Activated CD4-positive, alpha-beta memory T cell treated with anti-CD3 and anti-CD28 coated beads for 36 hours (primary cell): ENCODE measurements at places on chromosomes 2 and 18.

- no peak for DNase-seq
Observed at GRCh38 chr2:91974401-91975129, 2896.7 kb upstream of the TEKT4 start.

DNA sequence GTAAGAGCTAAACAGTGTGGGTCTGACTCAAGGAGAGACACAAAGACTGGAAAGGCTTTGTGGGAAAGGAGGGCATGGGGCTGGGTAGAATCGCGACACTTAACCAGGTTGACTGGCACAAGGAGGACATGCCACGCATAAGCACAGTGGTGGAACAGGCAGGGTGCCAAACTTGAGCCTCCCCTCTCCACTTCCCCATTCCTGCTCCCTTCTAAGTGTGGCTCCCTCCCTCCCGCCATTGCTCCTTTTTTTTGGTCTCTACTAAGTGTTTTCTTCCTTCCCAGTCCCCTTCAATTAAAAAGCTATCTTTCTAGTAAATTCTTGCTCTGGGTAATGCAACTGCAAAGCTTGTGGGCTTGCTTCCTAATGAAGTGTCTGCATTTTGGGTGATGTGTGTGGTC is 40.3 kb upstream of the ZFP36L2 start:
- DNase-seq: no peak

- no peak for DNase-seq
Observed at GRCh38 chr2:30631051-30631671, 176.1 kb downstream of the CAPN13 start.

GRCh38 chr2:102310964-102311640 is at the start of gene IL1RL1:
Gene IL1RL1 (plus strand): TSS chr2:102311563. CDS start chr2:102338265, 26,702 bp downstream.
- DNase-seq: no peak

DNA sequence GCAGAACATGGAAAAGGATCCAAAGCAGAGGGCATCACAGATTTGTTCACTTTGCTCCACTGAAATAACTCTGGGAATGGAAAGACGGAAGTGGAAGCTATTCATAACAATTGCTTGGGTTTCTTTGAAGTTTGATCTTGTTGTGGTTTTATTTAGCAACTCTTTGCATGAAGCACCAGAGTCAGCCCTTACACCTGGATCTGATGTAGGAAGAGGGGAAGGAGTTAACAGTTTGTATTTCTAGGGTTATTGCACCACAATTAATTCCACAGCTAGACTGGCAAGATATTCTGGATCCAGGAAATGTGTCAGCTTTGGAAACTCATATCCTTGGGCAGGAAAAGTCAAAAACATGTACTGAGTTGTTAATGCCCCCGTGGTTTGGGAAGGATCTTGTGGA is 1143.4 kb downstream of the CNTNAP5 start:
- no peak for DNase-seq

DNA sequence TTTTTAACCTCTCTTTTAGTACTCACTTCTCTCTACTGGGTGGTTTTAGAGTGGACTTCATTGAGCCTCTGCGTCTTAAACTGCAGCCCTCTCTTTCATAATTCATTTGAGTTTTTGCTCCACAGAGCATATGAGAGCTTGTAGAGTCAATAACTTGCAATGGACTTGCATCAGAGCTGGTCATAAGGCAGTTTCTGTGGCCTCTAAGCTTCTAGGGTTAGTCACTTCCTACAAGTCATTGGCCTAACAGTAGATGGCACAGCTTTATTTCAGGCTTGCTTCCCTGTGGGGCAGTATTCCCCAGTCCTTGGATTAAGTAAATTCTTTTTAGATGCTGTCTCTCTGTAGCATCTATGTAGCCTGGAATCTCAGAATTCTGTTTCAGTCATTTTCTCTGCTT is 1435.7 kb downstream of the LRP1B start:
- DNase-seq: no peak

- DNase-seq: no peak
Observed at GRCh38 chr18:79796016-79796415, 1.7 kb upstream of the KCNG2 start.

DNA sequence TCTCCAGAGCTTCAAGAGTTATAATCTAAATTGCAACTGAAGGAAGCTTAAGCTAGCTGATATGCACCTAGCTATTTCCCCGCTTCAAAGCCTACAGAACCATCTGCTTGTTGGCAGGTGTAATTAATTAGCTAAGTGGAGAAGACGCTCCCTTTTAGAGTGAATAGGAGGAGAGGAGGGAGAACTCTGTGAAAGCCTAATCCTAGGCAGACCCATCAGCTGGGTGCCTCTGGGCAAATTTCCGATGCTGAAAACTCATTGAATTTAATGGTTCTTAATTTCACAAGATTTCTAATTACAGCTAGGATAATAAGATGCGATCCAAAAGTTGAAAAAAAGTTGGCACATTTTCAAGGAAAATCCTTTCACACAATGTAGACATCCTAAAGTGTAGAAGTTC is 735.9 kb downstream of the ERBB4 start:
- DNase-seq: no peak

- no peak for DNase-seq
Observed at GRCh38 chr2:83633423-83633822, 825.7 kb downstream of the SUCLG1 start.

DNA sequence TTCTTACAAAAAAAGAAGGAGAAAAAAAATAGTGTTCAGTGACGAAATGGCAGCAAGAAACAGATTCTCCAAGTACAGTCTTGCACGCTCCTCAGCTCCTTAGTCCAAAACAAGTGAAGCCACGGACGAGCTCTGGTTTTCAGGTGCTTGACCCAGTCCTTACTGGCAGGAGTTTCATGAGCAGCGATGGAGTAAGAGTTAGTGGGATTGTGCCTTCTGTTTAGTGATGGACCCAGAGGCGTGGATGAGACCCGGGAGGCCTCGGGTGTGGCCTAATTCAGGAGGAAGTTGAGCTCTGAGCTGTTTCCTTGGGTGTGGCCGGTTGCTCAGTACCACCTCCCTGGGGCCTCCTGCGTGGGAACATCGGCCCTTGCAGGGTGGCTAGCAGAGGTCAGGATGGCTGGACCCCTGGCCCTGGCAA is 52.0 kb downstream of the KIF5C start:
- peak; percentile 58 for DNase-seq

DNA sequence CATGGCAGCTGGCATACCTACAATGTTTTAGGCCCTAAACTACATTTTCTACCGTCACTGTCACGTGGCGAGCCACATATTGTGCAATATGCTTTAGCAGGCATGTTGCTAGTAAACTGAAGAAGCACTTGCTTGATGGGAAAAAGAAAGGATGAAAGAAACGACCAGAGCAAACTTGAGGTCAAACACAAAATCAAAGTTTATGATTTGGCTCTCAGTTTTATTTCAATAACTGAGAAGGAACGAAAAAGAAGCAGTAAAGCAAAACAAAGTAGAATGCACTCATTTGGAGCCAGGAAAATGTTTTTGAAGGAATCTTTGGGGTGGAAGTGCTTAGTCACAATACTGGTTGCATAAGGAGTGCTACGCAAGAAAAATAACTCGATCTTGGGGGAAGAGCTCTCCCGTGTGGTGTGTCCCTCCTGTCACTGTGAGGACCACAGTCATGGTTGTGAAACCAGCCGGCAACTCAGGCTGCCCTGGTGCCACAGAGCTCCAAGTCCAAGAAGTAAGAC is 349.8 kb downstream of the RBM43 start:
- no peak for DNase-seq

DNA sequence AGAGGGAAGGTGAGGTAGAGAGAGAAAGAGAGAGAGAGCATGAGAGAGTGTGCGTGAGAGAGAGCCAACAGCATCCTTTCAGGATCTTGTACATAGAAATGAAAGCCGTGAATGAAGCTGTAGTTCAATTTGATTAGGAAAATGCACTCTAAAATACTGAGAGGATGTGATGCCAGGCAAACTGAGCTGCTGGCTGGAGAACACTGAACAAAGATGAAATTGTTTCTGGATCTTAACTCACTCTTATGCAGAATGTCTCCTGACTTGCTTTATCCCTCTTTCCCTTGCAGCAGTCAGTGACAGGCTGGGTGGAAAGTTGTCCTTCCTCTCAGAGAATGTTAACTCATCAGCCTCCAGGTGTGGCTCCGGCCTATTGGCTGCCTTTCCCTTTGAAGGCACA is 10.7 kb downstream of the LYPD1 start:
- no peak for DNase-seq

DNA sequence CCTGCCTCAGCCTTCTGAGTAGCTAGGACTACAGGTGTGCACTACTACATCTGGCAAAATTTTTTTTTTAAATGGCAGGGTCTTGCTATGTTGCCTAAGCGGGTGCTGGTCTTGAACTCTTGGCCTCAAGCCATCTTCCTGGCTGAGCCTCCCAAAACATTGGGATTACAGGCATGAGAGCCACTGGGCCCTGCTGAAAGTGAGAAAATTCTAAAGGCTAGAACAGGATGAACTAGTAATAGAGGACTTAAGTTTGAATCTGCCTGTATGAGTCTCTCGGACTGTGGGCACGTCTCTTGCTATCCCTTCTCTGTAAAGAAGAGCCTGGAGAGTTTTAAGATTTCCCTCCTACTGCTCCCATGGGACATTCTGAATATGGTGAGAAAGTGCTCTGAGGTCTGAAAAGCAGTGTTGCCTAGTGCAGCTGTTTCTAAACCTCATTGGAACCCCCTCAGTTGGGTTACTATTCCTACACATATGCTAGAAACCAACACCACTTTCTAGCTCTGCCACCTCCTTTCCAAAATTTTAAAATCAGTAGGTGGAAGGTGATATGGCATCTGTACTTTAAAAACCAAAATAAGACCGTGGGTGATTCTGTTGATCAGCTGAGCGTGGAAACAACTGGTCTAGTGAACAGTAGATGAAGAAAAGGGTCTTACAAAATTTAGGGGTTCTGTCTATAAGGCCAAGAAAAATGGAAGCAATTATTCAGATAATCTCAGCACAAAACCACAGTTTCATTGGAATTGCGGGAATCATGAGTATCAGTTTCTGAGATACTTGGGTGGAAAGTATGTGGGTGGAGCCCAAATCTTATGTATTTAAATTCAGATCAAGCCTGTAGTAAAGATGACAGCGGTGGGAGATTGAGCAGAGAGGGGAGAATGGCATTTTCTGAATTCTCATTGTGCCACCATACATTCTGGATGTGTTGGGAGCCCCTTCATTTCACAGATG is 259.8 kb upstream of the CXCR4 start:
- no peak for DNase-seq

GRCh38 chr2:187924293-187924692 is 367.4 kb upstream of the GULP1 start:
- no peak for DNase-seq

GRCh38 chr18:21057112-21057511 is 54.5 kb downstream of the ROCK1 start:
- DNase-seq: no peak

DNA sequence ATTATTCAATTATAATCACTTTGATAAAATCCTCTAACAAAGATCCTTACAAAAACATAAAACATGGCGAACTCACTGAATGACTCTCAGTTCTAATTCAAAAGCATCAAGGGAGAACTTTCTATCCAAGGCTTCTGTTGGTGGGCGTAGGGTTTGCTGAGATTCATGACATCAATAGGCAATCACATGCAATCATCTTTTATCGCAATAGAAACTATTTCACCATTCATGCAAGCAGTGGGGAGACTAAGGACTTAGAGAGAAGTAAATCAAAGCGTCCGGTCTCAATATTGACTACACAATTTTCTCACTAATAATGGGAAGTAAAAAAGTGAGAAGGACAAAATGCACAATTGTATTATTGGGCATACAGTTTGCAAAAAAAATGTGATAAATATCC is 168.7 kb downstream of the SCG2 start:
- DNase-seq: no peak

DNA sequence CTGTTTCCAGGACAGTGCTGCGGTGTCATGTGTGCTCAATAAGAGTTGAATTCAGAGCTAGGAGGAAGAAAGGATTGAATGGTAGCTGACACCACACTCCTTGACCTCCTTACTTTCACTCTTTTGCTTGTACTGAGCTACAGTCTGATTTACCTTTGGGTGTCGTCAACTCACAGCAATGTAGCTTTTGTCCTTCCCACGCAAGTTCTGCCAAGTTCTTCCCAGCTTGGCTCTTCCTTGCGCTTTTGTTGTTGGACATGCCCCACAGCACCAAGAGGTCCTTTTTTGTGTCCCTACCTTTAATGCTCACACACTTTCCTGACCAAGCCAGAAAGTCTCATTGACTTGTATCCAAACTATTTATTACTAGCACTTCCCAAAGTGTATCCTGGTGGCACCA is 38.3 kb upstream of the ITGB6 start:
- no peak for DNase-seq

GRCh38 chr18:24741965-24742724 is 281.7 kb downstream of the HRH4 start:
- DNase-seq: no peak

- DNase-seq: no peak
Observed at GRCh38 chr2:190578158-190579057, 43.9 kb upstream of the NEMP2 start.

DNA sequence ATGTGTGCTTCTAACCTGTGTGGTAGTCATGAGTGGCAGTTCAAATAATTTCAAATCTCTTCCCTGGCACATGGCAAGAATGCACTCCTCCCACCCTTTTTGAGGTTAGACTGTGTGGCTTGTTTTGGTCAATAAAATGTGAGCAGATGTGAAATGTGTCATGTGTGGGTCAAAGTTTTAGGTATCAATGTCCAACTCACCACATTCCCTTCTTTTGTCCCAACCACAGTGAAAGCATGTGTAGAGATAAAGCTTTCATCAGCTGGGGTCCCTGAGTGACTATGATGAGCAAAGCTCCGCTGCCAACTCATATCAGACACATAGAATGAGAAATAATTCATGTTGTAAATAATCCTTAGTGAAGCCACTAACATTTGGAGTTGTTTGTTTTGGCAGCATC is 118.2 kb downstream of the PAX3 start:
- DNase-seq: no peak

DNA sequence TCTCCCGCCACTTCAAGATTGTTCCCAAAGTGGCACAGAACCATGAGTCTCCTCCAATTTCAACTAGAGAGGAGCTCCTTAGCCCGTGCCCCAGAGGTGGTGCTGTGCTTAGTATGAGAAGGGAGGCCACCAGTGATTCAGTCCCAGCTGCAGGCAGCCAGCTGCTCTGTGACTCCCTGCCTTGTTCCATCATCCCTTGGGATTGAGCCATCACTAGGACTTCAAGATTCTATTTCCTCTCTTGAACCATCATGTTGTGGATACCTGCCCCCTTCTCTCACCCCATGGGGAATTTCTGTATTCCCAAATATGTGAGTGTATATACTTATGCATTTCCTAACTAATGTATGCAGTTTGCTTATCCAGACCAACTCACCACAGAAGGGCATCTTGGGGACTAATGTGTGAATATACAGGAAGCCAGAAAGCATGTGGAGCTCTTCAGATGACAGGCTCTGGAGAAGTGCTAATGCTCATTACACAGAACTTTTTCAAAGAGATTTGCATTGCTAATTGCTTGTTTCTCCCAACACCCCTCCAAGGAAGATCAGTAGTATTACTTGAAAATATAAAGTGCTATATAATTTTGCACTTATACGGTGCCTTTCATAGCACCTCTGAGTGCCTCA is 111.0 kb upstream of the MAP3K20 start:
- no peak for DNase-seq
